ENCODE measurements at places on chromosomes 3 and 15.

DNA sequence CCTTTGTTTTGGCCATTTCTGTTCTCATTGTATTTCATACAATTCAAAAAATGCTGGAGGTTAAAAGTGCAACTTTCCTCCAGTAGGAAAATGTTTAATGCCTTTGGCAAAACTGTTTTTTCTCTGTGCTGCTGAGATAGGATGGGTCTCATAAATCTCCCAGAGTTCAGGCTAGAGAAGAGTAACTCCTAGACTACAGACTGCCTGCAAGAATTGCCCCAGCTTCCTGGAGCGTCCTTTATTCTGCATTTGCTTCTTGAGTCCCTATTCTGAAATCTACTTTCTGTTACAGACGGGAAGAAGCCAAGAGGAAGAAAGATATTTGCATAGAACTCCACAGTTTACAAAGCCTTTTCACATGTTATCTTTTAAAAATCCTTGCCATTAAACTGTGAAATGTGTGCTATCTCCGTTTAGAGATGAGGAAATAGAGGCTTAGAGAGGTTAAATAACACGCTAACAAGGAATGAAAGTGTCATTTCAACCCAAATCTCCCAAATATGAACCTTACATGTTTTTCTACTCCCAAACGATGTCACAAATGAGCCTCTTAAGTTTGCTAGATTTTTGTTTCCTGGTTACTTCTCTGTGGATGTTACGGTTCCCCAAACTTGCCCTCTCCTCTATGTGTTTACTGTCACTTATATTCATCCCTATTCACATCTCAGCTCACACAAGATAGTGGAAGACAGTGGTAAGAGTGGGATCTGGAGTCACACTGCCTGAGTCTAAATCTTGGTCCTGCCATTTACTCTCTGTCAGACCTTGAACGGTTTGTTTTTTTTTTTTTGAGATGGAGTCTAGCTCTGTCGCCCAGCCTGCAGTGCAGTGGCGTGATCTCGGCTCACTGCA, 17.4 kb downstream of the NANOGP8 start:
- no peak for DNase-seq

DNA sequence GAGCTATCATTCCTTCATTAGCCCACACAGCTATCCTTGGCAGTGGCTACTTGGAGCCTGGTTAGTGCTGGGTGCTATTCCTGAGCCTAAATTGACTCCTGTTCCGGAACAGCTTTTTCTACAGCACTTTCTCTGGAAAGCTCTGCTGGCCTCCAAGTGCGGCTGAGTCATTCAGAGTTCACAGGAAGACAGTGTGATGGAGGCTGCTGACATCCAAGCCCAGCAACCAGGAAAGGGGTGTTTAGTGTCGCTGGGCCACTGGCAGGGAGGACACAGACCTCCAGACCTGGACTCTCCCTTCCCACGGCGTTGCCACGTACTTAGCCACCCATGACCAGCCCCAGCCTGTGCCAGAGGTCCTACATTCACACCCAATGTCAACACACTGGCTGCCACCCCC, 28.7 kb downstream of the CACNA2D2 start:
- no peak for DNase-seq

- DNase-seq = no peak
Observed at GRCh38 chr3:55795746-55796145, 308.6 kb upstream of the WNT5A start.

DNA sequence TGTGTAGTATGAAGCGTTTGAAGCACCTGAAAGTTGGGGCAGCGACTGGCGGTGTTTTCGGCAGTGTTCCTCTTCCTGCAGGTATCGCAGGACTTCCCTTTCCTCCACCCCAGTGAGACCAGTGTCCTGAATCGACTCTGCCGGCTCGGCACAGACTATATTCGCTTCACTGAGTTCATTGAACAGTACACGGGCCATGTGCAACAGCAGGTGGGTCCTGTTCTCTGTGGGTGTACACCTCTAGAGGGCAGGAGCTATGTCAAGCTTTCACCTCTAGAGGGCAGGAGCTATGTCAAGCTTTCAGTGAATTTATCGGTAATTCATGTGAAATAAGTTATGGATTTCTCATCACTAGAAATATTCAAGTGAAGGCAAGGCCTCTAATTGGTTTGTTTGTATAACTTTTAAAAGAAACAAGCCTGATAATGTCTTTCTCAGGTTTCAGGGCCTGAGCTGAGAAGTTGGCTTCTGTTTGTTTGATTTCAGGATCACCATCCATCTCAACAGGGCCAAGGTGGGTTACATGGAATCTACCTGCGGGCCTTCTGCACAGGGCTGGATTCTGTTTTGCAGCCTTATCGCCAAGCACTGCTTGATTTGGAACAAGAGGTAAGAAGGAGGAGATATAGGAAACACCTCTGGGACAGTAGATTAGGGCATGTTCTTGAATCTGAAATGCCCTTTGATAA, 5.3 kb downstream of the TUBGCP4 start:
- no peak for DNase-seq

DNA sequence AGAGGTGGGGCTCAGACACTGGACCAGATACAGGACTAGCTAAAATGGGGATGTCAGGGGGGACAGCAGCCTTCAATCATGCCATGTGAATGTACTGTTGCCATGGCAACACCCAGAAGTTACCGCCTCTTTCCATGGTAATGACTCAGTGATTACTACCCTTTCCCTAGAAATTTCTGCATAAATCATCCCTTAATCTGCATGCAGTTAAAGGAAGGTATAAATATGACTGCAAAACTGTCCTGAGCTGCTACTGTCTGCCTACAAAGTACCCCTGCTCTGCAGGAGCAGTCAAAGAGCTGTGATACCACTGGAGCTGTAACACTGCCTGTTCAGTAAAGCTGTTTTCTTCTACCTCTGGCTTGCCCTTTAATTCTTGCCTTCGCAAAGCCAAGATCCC, 168.2 kb downstream of the PEAK1 start:
- no peak for DNase-seq

DNA sequence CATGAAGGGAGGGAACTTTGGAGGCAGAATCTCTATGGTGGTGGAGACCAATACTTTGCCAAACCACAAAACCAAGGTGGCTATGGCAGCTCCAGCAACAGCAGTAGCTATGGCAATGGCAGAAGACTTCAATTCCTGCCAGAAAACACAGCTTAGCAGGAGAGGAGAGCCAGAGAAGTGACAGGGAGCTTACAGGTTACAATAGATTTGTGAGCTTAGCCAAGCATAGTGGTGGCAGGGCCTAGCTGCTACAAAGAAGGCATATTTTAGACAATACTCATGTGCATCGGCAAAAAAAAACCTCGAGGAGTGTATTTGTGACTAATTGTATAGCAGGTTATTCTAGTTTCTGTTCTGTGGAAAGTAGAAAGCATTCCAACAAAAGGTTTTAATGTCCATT, 6.4 kb upstream of the CSTA start:
- DNase-seq = no peak

GRCh38 chr15:82647045-82647834, at the start of gene CPEB1:
Gene CPEB1, minus strand, starts transcription at chr15:82647363. Its CDS starts 18,904 bp downstream, at chr15:82628459.
- DNase-seq = no peak

DNA sequence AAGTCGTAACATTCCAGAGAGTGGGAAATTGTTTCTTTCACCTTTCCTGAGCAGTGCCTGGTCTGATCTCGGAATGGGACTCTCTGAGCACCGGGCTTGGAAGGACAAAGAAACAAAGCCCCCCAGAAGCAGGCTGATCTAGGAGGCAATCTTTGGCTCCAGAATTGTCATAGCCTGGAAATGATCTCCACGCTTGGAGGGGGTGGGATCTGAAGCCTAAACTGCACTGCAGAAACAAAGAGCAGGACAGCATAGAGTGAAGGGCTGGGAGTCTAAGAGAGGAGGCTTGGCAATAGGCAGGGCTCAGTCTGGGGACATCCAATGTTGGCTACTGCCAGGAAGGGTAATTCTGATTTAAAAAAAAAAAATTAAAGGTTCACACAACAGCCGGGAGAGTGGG, 1.9 kb downstream of the CRABP1 start:
- DNase-seq = peak; percentile 2

DNA sequence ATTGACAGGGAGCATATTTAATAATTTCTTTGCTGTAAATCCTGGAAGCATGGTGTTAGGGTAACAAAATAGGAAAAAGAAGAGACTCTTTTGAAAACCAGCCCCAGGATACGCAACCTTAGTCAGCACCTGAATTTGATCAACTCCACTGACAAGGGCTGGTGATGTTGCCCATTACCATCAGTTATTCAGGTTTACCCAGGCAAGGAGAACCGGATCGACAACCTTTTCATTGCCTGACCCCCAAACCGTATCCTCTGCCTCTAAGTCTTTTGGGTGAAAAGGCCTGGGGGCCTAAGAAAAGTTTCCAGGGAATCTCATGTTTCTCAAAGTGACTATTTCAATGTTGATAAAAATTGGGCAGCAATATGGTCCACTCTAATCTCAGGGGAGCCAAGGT, 313.3 kb downstream of the KBTBD8 start:
- no peak for DNase-seq

- DNase-seq = no peak
Observed at GRCh38 chr15:39454189-39454986, 126.5 kb upstream of the THBS1 start.

- no peak for DNase-seq
Observed at GRCh38 chr3:139555249-139555648, 15.7 kb upstream of the RBP1 start.

GRCh38 chr3:97181704-97182103, 367.3 kb downstream of the EPHA6 start:
- DNase-seq = no peak

All from spleen (tissue), 13 donors.